Bronchial smooth muscle cell (primary cell): ENCODE measurements at places on chromosomes 12 and 14. TPM values are rescaled to one million over a fixed set of nuclear protein-coding genes. Genes with fewer than 3 reads are reported as not detected.

RNASE11 gene
- not detected in 2 replicates for total RNA-seq

SLC17A8 gene
- 0.16 TPM in 1 of 2 replicates, not detected in the other for total RNA-seq

HCAR1 gene
- under 0.01 and 0.17 TPM in 2 replicates for total RNA-seq

C3AR1 gene
- not detected in 2 replicates for total RNA-seq

SAMD15 gene
- 0.94 and 1.3 TPM in 2 replicates for total RNA-seq

TCL1B gene
- not detected in 2 replicates for total RNA-seq

KCNJ8 gene
- 5.5 and 8.2 TPM in 2 replicates for total RNA-seq
